Head of caudate nucleus (tissue), 42 donors: ENCODE measurements at places on chromosomes 2 and 18.

- DNase-seq, result no peak
Measured at GRCh38 chr2:88824951-88825350, 133.5 kb downstream of the RPIA start.

DNA sequence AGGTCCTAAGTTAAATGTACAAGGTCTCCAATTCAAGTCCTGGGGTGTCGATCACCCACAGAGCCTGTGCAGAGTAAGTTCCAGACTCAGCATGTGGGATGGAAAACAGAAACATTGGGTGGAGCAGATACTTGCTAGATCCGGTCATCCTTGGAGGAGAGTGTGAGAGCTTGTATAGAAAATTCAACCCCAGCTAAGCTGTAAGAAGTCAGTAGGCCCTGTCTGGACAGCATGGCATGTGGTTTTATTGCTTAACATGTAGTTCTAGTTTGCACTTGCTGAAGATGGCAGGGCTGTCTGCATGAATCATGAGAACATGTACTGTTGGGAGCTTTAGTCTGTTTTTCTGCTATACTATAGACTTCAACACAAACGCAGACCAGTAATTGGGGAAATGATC is 189.6 kb upstream of the RMP24 start:
- DNase-seq, result no peak

GRCh38 chr2:52467189-52467588 is 1300.4 kb upstream of the CHAC2 start:
- DNase-seq, result no peak

DNA sequence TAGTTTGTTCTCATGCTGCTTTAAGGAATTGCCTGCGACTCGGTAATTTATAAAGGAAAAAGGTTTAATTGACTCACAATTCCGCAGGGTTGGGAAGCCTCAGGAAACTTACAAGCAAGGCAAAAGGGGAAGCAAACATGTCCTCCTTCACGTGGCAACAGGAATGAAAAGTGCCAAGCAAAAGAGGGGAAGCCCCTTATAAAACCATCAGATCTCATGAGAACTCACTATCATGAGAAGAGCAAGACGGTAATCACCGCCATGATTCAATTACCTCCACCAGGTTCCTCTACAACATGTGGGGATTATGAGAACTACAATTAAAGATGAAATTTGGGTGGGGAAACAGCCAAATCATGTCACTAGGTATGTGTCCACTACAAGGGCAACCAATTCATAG is 53.9 kb downstream of the MAP4K3 start:
- DNase-seq, result no peak

- no peak for DNase-seq
Measured at GRCh38 chr2:173948842-173949241, 16.3 kb downstream of the SP3 start.

- DNase-seq, result no peak
Measured at GRCh38 chr18:37712776-37713175, 147.2 kb upstream of the CELF4 start.

GRCh38 chr2:104790901-104791495 is 62.9 kb upstream of the POU3F3 start:
- no peak for DNase-seq

GRCh38 chr2:239302083-239302807 is 98.6 kb downstream of the HDAC4 start:
- DNase-seq, result peak; percentile 17

GRCh38 chr2:222318712-222319585 is 20.2 kb upstream of the PAX3 start:
- peak; percentile 45 for DNase-seq

GRCh38 chr2:55460562-55460961 is 40.9 kb upstream of the CCDC88A start:
- no peak for DNase-seq

DNA sequence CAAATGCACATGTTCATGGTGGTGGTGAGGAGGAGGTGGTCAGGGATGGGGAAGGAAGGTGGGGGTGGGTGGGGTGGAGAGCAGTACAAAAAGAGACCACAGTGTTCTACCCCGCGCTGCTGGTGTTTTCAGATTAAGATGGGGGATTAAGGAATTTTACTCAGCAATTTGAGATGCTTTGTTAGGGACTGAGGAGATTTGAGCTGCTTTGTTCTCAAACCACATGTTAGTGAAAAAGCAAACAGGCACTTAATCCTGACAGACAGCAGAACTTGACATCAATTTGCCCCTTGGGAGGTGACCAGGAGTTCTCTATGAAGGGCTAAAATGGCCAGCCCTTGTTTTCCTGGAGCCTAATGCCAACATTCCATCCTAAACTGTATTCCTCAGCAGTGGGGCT is 244.5 kb downstream of the MEIS1 start:
- no peak for DNase-seq

GRCh38 chr18:36756242-36756641 is 72.6 kb downstream of the TPGS2 start:
- no peak for DNase-seq

GRCh38 chr2:208006337-208006736 is 19.0 kb downstream of the PLEKHM3 start:
- no peak for DNase-seq

GRCh38 chr18:37470986-37471385 is 94.6 kb downstream of the CELF4 start:
- no peak for DNase-seq

DNA sequence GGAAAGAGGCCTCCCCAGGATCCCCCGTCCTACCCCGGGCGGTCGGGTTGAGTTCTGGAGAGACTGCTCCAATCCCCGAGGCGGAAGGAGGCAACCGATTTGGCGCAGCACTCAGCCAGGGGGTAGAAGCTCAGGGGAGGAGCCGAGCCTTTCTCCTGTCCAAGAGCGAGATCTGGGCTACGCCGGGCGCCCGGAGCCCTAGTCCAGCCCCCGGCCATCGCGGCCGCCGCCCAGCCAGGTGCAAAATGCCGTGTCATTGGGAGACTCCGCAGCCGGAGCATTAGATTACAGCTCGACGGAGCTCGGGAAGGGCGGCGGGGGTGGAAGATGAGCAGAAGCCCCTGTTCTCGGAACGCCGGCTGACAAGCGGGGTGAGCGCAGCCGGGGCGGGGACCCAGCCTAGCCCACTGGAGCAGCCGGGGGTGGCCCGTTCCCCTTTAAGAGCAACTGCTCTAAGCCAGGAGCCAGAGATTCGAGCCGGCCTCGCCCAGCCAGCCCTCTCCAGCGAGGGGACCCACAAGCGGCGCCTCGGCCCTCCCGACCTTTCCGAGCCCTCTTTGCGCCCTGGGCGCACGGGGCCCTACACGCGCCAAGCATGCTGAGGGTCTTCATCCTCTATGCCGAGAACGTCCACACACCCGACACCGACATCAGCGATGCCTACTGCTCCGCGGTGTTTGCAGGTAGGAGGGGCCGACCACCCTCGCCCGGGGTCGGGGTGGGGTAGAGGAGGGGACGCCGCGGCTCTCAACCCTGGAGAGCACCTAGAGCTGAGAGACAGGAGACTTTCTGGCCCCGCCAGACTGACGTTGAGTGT is at the start of gene DYSF:
DYSF (plus strand) TSS at position 158 of the 817 bp plus-strand sequence.
- DNase-seq, result peak; percentile 24
